ENCODE measurements at places on chromosomes 13 and 19.

- no peak for DNase-seq
Measured at GRCh38 chr13:47298506-47298905, 401.7 kb upstream of the HTR2A start.

DNA sequence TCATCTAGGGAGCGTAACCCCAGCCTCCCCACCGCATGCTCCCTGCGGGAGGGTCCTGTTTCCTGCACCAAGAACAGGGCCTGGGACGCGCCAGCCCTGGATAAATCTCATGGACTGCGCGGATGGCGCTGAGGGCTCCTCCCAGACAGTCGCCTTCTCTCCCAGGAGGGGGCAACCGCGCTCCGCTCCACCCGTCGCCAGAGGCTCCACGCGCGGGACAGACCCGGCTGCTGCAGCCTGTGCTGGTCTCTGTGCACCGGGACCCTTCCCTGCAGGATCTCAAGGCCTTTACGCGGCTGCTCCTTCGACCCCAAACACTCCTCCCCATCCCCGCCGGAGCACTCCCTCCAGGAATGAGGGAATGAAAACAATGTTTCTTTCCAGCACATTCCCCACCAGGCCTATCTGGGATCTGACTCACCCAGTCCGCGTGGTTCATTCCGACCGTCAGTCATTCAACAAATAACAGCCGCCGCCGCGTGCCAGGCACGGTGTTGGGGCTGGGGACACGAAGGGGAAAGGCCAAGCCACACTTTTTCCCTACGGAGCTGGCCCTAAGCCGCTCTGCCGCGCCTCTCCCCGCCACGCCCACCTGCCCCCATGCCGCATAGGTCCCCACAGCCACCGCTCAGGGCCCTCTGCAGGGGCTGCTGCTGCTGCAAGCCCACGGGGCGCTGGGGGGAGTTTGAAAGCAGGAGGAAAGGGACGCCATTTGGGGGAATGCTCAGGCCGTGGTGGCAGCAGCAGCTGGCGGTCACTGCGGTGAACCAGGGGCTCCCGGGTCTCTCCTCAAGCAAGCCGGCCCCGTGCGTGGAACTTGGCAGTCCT, 6.0 kb downstream of the PNMA8B start:
- DNase-seq, result no peak

GRCh38 chr19:30673336-30673735, 301.2 kb downstream of the ZNF536 start:
- no peak for DNase-seq

DNA sequence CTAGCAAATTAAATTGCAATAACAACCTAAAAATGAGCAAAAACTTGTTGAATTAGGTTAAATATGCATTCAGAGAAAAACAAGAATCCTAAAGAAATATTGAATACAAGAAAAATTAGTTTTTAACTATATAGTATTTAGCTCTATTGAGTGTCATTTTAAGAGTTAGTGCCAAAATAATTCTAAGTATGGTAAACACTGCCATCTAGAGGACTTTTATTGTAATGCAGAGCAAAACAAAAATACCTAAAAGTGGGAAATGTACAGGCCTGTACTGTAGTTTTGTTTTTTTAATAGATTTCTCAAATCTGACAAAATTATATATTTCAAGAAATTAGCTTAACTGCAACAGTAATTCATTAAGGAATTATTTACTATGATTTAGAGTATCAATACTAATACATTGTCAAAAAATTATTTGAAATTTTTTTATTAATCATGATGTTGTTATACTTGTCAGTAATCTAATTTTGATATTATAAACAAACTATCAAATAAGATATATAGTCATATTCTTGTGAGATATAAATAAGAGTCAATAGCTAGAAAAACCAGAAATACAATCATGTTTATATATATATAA, 8.2 kb upstream of the PCDH9 start:
- peak; percentile 37 for DNase-seq

DNA sequence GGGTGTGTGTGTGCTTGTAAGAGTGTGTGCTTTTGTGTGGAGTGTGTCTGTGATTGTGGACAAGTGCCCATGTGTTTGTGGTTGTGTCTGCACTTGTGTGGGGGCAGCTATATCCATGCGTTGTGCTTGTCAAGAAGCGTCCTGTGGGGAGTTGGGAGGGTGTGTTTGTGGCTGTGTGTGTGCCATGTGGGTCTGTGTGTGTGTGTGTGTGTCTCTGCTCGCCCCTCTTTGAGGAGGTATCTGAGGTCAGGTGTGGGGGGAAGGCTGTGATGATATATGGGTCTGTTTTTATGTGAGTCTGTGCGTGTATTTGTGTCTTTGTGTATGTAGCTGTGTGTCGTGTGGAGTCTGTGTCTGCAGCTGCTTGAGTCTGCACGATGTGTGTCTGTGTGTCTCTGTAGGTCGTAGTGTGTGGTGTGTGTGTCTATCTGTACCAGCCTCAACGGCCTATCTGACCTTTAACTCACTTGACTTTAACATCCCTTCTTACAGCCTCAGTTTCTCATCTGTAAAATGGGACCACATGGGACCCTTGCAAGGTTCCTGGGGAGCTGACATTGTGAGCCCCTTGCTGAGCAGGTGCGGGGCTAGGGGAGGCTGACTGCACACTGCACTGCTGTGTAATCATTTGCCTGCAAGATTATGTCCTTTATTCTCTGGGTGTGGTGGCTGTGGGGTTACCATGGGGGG, 4.0 kb upstream of the NFIC start:
- DNase-seq, result no peak
